Left colon (tissue), 2 donors: ENCODE measurements at places on chromosomes 7 and 10.
A peak's percentile ranks its signal among the peaks of the same experiment; 100 is the strongest.

DNA sequence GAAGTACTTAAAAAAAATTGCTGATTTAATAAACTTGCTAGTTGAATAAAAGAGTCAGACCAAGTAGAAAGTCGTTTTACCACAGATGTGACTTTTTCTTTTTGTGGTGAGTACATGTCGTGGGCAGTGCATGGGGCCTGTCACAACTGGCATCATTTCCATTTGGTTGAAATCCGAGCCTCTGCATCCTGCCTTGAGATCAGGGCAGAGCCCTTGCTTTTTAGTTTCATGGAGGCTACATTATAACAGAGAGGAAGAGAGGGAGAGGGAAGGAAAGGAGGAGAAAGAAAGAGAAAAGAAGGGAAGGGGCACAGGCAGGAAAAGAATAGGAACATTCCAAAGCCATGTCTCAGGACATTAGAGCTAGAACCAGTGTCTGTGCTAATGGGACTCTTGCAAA, 20.4 kb upstream of the INSYN2A start:
- DNase-seq: no peak

DNA sequence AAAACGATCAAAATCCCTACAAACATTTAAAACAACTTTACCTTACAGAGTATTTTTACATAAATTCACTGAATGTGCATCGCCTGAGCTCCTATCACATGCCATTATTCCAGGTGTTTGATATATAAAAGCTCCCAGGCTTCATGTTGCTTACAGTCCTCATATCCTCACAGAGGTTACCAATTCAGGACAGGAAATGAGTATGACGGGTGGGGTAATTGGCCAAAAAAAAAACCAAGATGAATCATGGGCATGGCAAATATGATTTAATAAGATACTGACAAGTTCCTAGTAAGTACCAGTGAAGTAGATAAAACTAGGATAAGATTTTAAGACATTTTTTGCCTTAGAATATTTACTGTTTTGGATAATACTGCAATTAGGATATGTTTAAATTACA, 135.8 kb downstream of the KMT2E start:
- no peak for DNase-seq

- DNase-seq: no peak
These were observed 141.3 kb upstream of the AGK start for GRCh38 chr7:141409801-141410329.

DNA sequence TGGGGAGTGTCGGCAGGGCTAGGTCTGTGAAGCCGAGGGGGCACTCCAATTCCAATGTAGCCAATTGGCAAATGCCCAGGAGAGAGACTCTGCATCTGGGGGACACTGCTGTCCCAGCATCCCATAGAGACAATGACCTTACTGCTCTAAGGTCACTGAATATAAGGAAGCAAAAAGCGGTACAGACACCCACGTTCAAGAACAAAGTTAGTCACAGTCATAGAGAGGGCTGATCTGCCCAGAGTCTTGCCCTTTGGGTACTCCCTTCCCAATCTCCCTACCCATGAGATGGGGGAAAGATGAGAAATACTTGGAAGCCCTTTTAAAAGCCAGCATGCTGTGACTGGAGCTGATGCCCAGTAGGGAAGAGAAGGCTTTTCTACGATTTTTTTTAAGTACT, 76.3 kb upstream of the GSDME start:
- DNase-seq: no peak

- no peak for DNase-seq
These were observed 285.2 kb downstream of the USP6NL start for GRCh38 chr10:11326241-11326640.

GRCh38 chr10:14554091-14554490, 220.6 kb downstream of the FAM107B start:
- no peak for DNase-seq

GRCh38 chr7:31267486-31267885, 73.0 kb downstream of the NEUROD6 start:
- DNase-seq: no peak

DNA sequence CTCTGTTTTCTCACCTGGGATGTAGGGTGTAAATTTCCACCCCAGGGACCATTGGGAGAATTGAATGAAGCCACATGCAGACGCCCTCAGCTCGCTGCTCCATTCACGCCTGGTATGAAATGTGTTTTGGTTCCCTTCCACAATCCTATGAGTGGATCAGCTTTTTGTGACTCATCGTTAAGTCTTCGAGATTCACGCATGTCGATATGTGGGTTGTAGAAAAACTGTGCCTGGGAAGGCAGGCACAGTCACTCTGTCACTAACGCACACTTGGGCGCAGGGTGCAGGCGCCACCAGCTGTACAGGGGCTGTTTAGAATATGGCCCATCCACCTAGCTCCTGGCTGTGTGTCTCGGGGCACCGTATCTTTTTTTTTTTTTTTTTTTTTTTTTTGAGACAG, 64.2 kb upstream of the SH2B2 start:
- DNase-seq: no peak

- peak; percentile 61 for DNase-seq
These were observed 11.0 kb upstream of the RSBN1L start for GRCh38 chr7:77685233-77685632.

DNA sequence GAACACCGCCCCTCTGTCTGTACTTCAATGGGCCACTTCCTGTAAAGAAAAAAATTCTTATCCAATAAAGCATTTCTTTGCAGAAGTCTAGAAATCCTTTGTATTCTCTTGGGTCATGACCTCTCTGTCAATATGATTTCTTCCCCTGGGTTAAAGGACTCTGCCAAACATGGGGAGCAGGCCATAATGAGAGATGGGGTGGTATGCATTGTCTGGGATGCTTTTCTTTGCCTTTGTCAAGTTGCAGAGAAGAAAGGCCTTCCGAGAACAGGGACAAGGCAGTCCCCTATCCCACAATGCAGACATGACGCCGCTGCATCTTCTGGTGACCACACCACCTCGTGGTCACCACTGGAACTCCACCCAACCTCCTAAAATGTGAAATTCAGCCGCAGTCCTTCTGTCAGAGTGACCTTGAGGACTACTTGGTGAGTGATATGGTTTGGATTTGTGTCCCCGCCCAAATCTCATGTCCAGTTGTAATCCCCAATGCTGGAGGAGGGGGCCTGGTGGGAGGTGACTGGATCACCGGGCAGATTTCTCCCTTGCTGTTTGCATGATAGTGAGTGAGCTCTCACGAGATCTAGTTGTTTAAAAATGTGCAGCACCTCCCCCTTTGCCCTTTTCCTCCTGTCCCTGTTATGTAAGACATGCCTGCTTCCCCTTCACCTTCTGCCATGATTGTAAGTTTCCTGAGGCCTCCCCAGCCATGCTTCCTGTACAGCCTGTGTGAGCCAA, 15.2 kb upstream of the FRMPD2 start:
- peak; percentile 66 for DNase-seq

DNA sequence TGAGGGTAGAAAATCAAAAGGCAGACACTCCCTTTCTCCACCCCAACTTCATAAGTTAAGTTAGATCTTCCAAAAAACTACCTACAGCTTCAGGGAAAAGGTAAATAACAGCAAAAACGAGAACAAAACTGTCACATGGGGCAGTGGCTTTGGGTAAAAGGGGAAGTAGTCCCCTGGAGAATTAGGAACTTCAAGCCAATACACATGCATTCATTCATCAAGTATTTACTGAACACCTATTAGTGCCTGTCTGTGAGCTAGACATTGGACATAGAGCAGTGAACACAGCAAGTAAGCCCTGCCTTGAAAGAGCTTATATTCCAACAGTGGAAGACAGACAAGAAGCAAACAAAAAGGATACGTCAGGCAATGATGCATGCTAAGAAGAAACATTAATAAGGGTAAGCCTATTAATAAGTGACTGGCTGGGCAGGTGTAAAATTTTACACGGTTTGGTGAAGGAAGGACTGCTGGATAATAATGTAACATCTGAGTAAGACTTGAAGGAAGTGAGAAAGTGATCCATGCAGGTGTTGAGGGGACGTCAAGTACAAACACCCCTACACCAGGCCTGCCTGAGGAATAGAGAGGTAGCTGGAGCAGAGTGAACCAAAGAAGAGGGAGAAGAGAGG, 69.6 kb upstream of the RAPGEF5 start:
- no peak for DNase-seq

- no peak for DNase-seq
These were observed 20.1 kb upstream of the TBXAS1 start for GRCh38 chr7:139808846-139809442.

GRCh38 chr10:10824591-10825148, 193.0 kb upstream of the CELF2 start:
- no peak for DNase-seq

- DNase-seq: no peak
These were observed 47.1 kb downstream of the ZNF680 start for GRCh38 chr7:64515781-64516180.

GRCh38 chr7:88692493-88692892, 67.0 kb upstream of the ZNF804B start:
- DNase-seq: no peak

- no peak for DNase-seq
These were observed 33.4 kb downstream of the PDGFA start for GRCh38 chr7:486216-486743.

DNA sequence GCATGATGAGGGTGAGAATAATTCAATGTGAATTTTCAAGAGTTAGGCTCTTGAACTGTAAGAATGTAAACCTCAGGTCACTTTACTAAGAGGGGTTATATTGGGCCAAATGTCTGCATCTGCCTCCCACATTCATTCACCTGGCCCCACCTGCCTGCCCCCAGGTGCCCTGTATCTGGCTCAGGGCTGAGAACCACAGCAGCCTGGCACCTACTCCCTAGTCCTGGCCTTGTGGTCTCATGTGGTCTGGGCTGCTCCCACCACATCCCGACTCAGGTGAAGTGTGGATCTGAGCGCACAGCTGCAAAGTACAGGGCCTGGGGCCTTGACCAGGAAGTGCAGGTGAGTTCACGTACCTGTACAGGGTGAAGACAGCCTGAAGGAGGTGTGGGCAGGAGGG, 182.1 kb downstream of the PFKFB3 start:
- DNase-seq: no peak

DNA sequence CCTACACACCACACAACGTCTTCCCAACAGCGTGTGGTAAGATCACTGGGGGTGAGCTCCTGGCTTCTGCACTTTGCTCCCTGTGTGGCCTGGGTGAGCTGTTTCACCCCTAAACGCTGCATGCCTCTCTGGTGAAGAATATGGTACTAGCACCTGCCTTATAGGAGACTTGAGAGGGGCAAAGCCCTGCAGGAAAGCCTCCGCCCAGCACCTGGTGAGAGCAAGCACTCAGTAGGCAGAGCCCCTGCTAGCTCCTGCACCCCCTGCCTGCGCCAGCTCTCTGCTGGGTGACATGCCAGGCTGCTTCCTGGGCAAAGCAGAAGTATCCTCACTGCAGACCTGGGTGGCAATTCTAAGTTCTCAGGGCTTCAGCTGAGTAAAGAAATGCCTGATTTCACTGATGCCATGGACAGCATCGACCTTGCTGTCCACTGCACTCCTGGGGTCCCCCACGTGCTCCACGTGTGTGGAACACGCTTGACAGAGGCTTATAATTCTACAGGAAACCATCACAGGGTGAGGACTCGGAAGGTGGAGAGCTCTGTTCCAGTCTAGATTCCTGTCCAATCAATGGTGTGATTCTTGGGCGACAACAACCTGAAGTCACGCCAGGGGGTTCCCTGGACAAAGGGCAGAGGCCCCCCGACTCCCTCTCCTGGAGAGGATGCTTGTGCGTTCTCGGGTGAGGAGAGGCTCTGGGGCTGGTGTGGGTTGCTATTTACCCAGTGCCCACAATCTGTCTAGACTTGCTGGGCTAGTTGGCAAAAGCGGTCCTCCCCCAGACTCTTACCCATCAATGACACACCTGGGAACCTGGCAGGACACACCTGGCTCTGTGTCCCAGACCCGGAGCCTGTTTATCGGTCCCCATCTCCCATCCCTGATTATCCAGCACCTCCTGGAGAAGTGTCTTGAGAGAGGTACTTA, 5.0 kb upstream of the CALML5 start:
- no peak for DNase-seq

GRCh38 chr7:22859641-22860290, 37.1 kb upstream of the TOMM7 start:
- no peak for DNase-seq

DNA sequence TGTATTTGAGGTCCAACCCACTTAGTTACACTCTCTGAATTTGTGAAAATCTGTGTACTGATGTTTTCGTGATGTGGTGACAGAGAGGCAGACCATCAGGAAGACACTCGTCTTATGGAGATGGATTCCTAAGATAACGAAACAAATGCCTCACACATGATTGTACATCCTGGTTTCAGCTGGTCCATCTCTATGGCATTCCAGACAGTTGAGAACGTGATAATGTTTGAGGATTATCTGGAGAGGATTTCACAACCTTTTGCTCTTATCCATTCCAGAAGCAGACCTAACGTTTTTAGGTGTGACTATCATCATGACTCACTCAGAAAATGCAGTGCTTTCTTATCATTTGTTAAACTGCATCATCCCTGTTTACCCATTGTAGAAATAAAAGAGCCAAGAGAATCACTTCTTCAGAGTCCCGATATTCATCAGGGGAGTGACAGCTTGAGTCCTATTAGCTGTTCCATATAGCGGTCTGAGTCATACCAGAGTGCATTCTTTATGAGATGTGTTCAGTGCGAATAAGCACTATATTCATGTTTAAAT, 74.5 kb downstream of the BMPER start:
- DNase-seq: no peak

DNA sequence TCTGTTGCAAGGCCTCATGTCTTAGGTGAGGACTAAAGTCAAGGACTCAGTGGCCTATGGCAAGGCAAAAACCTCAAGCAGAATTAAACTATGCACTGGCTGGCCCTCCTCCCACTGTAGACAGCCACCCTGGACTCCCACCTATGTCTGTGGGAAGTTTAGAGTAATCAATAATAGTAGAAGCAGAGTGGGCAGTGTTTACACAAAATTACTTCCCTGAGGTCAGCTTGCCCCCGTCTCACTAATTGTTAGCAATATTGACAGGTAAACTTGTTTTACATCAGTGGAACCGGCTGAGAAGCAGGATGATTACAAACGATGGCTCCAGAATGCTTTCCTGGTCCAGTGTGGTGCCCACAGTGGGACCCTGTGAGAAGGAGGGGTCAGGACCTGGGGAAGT, 27.9 kb upstream of the NPFFR1 start:
- DNase-seq: no peak
